Psoas muscle (tissue), 8 donors: ENCODE measurements at places on chromosomes 4 and X. TPM values are rescaled to one million over a fixed set of nuclear protein-coding genes. Genes with fewer than 3 reads are reported as not detected.

The IRS4 gene
- not detected for total RNA-seq

GRCh38 chr4:153502584-153502983 is 36.4 kb downstream of the TMEM131L start:
- DNase-seq: no peak

GRCh38 chr4:108833046-108833445 is 70.2 kb upstream of the ETNPPL start:
- no peak for DNase-seq

- no peak for DNase-seq
These were observed 45.3 kb upstream of the DDX3X start for GRCh38 chrX:41288641-41289040.

- no peak for DNase-seq
These were observed 417 bp downstream of the PPP2R2C start for GRCh38 chr4:6472008-6472386.
